ENCODE measurements at places on chromosomes 2 and 18.

DNA sequence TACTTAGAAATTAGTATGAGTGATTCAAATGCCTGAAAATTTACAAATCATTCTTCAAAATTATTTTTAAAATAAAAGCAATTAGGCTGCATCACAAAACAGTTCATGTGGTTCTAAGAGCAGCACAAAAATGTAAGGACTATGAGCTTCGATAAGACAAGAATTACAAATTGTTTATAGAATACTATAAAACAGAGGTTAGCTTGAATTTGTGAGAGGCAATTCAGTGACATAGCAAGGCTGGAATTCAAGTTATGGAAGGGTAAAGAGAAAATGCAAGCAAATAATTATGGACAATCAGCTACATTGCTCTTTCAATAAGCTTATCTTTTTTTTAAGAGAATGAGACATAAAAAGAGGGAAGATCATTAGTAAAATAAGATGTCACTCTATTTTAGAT, 7.1 kb upstream of the XIRP2 start:
- DNase-seq = no peak

- DNase-seq = no peak
Observed at GRCh38 chr18:48660346-48661228, 121.8 kb downstream of the CTIF start.

DNA sequence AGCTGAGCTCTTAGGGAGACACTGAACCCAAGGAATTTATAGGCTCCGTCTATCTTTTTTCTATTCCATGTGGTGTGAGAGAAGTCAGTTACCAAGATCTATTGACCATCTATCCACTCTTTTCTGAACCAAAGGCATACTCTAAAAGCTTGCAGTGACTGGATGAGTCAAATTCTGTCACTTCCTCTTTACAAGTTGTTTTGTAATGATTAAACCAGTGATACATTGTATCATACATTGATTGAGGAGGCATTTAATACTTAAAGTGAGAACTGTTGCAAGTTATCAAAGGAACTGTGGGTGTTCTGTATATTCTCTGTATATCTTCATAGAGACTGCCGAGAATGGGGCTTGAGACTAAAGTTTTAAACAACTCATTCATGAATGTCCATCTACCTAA, 188.8 kb downstream of the CAMKMT start:
- no peak for DNase-seq

DNA sequence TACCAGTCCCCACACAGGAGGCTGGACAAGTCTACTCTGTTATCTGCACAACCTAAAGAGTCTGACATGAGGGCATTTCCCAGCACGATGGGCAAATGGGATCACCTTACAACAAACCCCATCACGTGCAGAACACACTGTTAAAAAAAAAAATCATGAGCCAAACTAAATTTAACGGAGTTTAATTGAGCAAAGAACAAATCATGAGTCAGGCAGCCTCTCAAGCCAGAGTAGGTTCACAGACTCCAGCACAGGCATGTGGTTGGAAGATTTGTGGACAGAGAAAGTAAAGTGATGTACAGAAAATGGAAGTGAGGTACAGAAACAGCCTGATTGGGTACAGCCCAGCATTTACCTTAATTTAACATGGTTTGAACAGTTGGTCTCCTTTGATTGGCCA, 59.9 kb downstream of the KYNU start:
- DNase-seq = no peak

GRCh38 chr2:66824926-66825325, 390.0 kb downstream of the MEIS1 start:
- no peak for DNase-seq

All from stimulated activated CD8-positive, alpha-beta memory T cell treated with anti-CD3 and anti-CD28 coated beads, Interleukin-7, amount 100 ng/mL, for 4 hours (primary cell).